ENCODE measurements at places on chromosomes 12 and 14.

GRCh38 chr12:123523518-123523917, 10.0 kb downstream of the RILPL1 start:
- no peak for DNase-seq

GRCh38 chr12:53759261-53759660, 7.5 kb upstream of the CISTR start:
- DNase-seq, result no peak

GRCh38 chr14:69822456-69822855, 25.4 kb upstream of the SLC10A1 start:
- DNase-seq, result no peak

DNA sequence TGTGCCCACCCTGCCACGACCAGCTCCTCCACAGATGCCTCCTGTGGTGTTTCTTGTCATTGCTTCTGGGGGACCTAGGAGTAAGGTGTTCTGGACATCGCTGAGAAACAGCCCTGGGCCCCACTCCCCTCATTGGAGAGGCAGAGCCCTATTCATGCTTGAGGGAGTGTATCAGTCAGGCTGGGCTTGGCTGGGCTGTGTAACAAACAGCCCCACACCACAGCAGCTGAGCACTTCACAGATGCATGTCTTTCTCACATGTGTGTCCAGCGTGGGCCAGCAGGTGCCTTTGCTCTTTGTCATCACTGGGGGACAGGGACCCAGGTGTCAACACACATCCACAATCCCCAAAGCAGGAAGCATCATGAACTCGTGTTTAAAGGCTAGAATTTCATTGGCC, 65.1 kb upstream of the FBRSL1 start:
- DNase-seq, result no peak

- no peak for DNase-seq
Measured at GRCh38 chr12:58412461-58413060, 471.2 kb downstream of the ATP23 start.

DNA sequence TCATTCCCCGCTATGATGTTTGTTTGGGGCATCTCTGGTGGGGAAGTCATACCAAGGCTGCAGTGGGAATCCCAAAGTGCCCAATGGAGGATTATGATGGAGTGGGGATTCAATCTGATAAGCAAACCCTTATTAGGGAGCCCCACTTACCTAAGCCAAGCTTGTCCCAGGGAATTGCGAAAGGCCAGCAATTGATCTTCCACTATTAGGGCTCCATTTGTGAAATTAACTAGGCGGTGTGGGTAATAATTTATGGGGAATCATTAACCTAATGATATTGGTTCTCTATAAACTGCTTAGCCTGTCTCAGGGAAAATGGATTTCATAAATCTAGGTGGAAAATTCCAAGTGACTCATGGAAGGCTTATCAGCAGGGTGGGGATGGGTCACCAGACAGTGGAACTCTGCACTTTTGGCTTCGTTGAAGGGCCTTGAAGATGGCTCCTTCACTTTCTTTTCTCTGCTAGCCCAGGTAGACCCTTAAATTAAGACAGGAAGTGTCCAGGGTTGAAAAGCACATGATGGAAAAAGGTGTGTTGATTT, 113.0 kb upstream of the WSCD2 start:
- DNase-seq, result no peak

DNA sequence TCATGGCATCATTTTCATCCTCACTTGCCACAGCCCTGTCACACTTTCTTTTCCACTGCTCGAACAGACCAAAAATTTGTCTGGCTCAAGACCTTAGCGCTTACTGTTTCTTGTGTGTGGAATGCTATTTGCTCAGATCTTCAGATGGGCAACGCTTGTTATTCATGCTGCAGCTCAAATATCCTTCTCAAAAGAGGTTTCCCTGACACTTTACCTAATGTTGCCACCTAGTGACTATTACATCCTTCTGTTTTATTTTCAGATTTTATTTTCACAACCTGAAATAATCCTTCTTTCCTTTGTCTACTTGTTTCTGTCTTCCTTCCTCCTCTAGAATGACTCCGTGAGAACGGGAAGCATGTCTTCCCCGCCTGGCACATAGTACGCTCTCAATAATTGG, 5.6 kb downstream of the FBXO33 start:
- DNase-seq, result no peak

GRCh38 chr12:132197581-132198354, 53.5 kb downstream of the NOC4L start:
- DNase-seq, result no peak

DNA sequence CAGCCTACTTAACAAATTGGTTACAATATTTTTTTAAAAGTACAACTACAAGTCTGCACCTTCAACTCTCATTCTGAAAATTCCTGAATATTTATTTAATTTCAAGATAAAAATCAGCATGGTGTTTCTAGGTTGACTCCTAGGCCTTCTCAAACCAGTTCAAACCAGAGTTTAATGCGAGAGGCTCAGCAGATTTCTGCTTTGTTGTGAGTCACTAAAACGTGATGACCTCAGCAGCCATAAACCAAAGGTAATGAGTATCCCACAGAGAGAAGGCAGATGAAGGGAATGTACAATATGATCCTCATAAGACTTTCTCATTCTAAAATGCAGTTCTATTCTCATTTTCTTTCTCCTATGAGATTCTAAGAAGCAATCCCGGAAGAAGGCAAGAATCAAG, 1.5 kb downstream of the PRDM4 start:
- no peak for DNase-seq

DNA sequence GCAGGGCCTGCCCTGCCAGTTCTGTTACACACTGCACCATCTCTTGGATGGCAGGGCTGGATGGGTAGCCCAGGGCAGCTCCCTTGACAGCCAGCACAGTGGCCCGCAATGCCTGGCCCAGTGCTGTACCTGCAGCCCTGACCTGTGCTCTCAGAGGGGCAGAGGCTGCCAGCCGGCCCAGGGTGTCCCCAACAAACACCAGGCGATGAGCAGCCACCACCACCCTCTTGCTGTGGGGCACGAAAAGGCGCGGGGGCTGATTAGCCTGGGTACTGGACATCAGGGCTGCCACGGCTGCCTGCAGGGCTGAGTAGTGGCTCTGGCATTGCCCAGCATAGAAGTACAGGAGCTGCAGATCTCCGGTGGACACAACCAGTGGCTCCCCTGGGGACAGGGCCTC, 4.6 kb upstream of the SLC22A17 start:
- no peak for DNase-seq

DNA sequence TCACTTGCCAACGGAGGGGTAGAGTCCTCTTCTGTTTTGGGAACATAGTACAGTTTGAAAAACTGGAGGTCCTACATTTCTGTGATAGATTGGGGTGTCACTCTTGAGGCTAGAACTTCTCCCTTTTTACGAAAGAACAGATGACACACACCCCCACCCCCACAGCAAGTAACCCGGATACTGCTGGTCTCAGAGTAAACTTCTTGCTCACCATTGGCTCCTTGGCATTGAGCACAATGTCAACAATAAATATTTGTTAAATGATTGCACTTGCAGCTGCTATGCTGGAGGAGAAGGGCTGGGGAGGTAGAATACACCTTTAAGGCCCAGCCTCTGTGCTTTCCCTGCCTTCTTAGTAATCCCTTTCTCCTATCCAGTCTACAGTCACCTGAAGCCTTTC, 149.8 kb downstream of the TGFB3 start:
- no peak for DNase-seq

GRCh38 chr12:14260011-14260993, 105.2 kb upstream of the ATF7IP start:
- peak; percentile 90 for DNase-seq

GRCh38 chr12:130051900-130052299, 110.4 kb upstream of the FZD10 start:
- no peak for DNase-seq

- no peak for DNase-seq
Measured at GRCh38 chr14:99539491-99539890, 58.3 kb downstream of the CCNK start.

DNA sequence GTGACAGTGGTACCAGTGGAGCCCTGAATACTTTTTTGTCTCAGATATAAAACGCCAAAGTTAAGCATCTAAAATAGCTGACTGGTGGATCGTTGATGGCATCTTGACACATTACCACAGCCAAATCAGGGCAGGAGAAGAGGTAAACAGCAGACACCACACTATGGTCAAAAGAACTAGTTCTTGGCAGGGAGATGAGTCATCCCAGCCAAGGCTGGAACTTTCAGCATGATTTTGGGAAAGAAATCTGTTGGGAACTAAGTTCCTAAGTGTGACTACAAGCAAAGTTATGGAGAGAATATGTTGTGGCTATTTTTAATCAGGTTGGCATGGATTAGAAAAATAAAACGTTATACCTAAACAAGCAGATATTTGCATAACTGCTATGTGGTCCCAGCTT, 36.9 kb downstream of the LGR5 start:
- DNase-seq, result no peak

DNA sequence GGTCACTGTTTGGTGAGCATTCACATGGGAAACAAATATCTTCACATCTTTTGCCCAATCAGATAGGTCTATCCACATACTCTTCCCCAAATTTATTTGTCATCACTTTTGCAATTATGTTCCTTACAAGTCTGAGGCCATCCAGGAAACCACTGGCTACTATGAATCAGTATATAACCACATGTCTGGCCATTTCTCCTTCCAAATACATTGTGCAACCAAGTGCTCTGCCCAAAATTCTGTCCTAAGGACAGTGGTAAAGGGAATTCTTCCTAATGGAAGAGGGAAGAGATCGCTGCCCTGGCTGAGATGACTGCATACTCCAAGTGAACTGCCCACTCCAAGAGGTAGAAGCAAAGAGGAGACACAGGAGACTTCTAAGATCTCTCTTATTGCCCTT, 148.9 kb upstream of the MAX start:
- no peak for DNase-seq

GRCh38 chr12:111819191-111820158, 22.6 kb upstream of the MAPKAPK5 start:
- DNase-seq, result no peak

- no peak for DNase-seq
Measured at GRCh38 chr12:3615862-3616261, 124.9 kb downstream of the PRMT8 start.

- DNase-seq, result no peak
Measured at GRCh38 chr12:53843545-53843944, 91.8 kb upstream of the CISTR start.

- DNase-seq, result no peak
Measured at GRCh38 chr12:11695321-11695720, 45.8 kb downstream of the ETV6 start.

- DNase-seq, result no peak
Measured at GRCh38 chr12:119153477-119154434, 25.0 kb upstream of the HSPB8 start.

GRCh38 chr14:99465288-99465687, 15.4 kb downstream of the SETD3 start:
- DNase-seq, result no peak

- no peak for DNase-seq
Measured at GRCh38 chr14:79337761-79338160, 873.5 kb downstream of the DIO2 start.

DNA sequence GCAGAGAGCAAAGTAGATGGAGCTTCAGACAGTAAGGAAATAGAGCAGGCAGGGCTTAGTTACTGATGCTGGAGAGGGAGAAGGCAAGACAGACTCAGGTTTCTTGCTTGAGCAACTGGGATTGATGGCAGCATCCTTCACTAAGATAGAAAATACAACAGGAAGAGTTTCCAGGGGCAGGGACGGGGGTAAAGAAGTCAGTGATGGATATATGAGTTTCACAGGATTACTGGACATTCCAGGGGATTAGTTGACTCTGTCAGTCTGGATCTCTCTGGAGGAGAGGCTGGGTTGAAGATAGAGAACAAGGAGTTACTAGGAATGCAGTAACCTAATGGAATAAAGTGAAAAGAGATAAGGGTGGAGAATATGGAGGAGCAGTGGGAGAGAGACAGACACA, 74.5 kb upstream of the ATF1 start:
- DNase-seq, result no peak

DNA sequence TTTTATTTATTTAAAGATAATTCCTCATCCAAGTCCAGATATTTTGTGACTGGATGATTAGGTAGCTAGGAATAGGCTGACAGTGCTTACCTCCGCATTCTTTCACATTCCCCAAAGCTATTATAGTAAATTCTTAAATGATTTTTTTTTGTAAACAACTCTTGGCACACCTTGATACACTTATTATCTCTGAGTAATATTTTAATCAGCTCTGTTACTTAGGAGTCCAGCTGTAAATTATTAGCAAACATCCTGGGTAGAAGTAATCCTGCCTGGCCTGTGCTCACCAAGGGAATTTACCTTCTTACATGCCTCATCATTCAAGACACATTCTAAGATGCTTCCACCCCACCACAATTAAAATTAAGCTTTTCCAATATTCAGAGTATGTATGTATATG, 186.1 kb downstream of the SLC2A13 start:
- no peak for DNase-seq

DNA sequence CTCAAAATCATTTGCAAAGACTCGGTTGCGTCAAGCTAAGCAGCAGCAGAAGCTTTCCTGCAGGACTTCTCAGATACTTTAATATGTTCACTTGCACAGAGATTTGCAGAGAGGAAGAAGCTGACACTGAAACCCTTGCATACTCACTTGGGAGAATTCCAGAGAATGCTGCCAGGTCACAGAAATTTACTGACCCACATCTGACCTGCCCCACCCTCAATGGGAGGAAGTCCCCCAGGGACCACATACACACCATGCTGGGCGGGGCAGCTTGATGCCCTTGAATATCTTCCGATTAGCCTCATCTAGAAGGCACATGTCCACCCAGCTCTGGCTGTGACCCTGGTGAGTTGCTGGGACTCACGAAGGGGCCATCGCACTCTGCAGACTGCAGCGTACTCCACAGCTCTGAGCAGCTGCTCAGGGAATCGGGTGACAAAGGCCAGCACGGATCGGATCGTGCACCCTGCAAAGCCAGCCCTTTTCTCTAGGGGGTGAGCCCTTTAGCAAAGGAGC, 83.2 kb downstream of the ITPK1 start:
- no peak for DNase-seq

DNA sequence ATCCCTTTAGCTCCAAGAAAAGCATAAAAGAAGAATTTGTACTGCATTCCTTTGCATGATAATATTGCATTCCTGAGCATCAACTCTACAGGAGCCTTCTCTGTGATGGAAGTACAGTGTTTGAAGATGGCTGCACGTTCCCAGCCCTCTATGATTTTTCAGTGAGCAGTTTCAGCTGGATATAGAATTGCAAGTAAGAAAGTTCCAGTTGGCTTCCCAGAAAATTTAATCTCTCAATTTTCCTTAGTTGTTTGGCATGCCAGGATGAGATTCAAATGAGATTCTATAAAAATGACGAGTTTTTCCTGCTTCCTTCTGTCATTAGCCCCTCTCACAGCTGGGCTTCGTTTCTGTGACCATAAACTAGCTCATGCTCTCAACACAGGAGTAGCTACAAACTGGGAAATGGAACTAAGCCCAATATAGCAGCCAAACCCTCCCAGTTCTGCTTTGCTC, 109.9 kb downstream of the TTC8 start:
- DNase-seq, result peak; percentile 52

DNA sequence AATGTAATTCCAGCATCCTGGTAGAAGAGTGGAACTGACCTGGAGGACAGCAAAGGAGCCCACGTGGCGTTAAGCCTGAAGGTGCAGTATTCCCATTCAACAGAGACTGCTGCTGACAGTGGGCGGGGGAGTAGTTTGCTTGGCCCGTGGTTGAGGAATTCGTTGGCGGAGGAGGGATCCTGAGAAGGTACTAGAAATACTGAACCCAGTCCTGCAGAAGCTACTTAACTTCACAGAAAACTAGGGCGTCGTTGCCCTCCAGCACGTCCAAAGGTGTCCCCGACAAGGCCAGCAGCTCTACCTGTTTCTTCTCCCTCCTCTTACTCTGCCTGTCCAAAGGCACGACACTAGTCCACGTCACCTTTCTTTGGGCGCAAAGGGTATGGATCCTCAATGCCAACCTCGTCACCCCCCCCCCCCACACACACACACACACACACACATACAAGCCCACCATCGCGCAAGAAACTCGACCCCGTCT, 303 bp downstream of the PUS7L start:
- DNase-seq, result peak; percentile 20

- no peak for DNase-seq
Measured at GRCh38 chr12:6584293-6584692, 16.2 kb upstream of the NOP2 start.

Measured in renal cortex interstitium (tissue), 15 donors.